ENCODE measurements at places on chromosomes 1 and 21. TPM values are rescaled to one million over a fixed set of nuclear protein-coding genes. Genes with fewer than 3 reads are reported as not detected.
A peak's percentile ranks its signal among the peaks of the same experiment; 100 is the strongest.

Gene CLCA1
- not detected for total RNA-seq

Gene OR2T29
- total RNA-seq = not detected

Gene IFI44L
- total RNA-seq = 2.6 TPM

Gene PM20D1
- 0.09 TPM for total RNA-seq

Gene CD247
- 0.31 TPM for total RNA-seq

Gene PTPN7
- 0.44 TPM for total RNA-seq

Gene KIAA0040
- 9.1 TPM for total RNA-seq

Gene SLC25A34
- total RNA-seq = 5.8 TPM

Gene LCE6A
- total RNA-seq = not detected

Gene RRAGC
- 13.6 TPM for total RNA-seq

Gene OR2L3
- not detected for total RNA-seq

DNA sequence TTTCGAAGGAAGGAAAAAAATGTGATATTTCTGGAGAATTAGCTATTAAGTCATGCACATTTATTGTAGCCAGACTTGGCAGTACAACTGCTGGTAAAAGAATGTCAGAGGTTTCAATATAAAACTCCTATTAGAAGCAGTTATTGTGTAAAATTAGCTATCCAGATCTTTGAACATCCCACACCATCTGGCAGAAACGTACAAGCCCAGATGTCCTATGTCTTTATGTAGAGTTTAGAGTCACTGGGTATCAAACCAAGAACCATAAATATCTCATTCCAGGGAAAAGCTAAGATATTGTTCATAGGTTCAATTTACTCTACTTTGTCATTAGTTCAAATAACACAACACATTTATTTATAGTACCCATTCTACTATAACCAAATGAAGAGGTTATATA, 31.4 kb downstream of the OLFM3 start:
- H3K27ac ChIP-seq = no peak overlapping the region
- H3K27me3 ChIP-seq = no peaks in the 10 kb centered on the region
- peak; percentile 7 for DNase-seq
- no peaks in the 10 kb centered on the region for H3K4me1 ChIP-seq
- H3K36me3 ChIP-seq = no peaks in the 10 kb centered on the region

DNA sequence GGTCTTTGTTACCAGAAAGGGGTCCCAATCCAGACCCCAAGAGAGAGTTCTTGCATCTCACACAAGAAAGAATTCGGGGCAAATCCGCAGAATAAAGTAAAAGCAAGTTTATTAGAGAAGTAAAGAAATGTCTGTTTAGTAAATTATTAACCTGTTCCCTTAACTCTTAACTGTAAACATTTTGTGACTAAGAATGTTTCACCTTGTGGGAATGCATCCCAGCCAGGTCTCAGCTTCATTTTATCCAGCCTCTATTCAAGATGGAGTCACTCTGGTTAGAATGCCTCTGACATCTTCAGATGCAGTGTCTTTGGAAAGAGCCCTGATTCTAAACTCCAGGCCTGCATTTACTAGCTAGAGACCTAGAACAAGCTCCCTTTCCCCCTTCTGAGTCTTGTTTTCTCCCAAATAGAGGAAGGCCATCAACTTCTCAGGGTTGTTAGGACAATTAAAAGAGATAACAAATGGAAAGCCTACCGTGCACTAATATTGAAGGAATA, 4.5 kb upstream of the FABP3 start:
- no peaks in the 10 kb centered on the region for H3K36me3 ChIP-seq
- H3K27ac ChIP-seq = peak overlapping the region; percentile 72
- DNase-seq = no peak
- H3K4me3 ChIP-seq = no peak overlapping the region
- peaks cover 76% of the 10 kb centered on the region for H3K4me1 ChIP-seq

DNA sequence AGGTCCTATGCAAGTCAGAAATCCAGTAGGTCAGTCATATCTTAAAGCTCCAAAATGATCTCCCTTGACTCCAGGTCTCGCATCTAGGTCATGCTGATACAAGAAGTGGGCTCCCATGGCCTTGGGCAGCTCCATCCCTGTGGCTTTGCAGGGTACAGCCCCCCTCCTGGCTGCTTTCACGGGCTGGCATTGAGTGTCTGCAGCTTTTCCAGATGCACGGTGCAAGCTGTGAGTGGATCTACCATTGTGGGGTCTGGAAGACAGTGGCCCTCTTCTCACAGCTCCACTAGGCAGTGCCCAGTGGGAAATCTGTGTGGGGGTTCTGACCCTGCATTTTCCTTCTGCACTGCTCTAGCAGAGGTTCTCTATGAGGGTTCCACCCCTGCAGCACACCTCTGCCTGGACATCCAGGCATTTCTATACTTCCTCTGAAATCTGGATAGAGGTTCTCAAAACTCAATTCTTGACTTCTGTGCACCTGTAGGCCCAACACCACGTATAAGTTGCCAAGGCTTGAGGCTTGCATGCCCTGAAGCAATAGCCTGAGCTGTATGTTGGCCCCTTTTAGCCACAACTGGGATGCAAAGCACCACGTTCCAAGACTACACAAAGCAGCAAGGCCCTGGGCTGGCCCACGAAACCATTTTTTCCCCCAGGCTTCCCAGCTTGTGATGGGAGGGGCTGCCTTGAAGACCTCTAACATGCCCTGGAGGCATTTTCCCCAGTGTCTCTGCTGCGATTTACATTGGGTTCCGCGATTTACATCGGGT, 472.7 kb downstream of the NPHP4 start:
- no peak overlapping the region for H3K27ac ChIP-seq
- H3K4me3 ChIP-seq = no peak overlapping the region
- no peak for DNase-seq
- no peaks in the 10 kb centered on the region for H3K36me3 ChIP-seq
- no peaks in the 10 kb centered on the region for H3K4me1 ChIP-seq
- peaks cover 5% of the 10 kb centered on the region for H3K27me3 ChIP-seq

GRCh38 chr1:68953311-68953710, 456.4 kb upstream of the DEPDC1 start:
- DNase-seq = peak; percentile 36
- no peak overlapping the region for H3K27ac ChIP-seq
- no peaks in the 10 kb centered on the region for H3K36me3 ChIP-seq
- H3K27me3 ChIP-seq = no peaks in the 10 kb centered on the region
- no peak overlapping the region for H3K4me3 ChIP-seq
- no peaks in the 10 kb centered on the region for H3K4me1 ChIP-seq

DNA sequence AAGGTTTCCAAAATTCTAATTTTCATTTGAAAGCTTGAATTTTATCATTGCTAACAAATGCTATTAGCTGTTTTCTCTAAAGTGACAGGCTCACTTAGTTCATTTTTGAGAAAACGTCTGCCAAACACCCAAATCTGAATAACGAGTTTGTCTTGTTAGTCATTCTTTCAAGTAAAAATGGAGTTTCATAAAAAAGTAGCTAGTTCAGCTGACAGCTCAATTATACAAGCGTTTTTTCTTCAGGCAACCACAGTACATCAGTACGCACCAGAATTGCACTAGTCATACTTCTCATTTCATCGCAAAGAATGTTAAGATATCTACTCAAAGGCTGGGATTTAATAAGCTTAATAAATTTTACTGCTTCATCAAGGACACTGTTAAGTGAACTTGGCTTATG, 72.3 kb upstream of the SLFNL1 start:
- no peak overlapping the region for H3K27ac ChIP-seq
- H3K27me3 ChIP-seq = no peaks in the 10 kb centered on the region
- no peaks in the 10 kb centered on the region for H3K36me3 ChIP-seq
- peaks cover 2% of the 10 kb centered on the region for H3K4me1 ChIP-seq
- no peak for DNase-seq
- no peak overlapping the region for H3K4me3 ChIP-seq

DNA sequence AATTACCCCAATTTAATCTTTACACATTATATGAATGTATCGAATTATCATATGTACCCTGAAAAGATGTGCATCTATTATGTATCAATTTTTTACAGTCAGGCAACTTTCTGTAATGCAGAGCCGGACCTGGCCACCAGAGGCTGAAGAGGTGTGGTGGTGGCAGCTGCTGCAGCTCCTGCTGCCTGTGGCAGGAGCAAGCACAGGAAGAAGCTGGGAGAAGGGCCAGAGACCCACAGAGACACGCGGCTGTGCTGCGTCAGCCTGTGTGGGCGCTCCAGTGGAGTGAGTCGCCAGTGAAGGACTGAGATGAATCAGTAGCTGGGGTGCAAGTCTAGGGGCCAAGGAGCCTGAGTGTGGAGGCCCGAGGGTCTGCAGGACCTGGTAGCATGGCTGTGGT, 74.3 kb upstream of the COG2 start:
- DNase-seq = no peak
- H3K36me3 ChIP-seq = no peaks in the 10 kb centered on the region
- peaks cover 2% of the 10 kb centered on the region for H3K4me1 ChIP-seq
- H3K27me3 ChIP-seq = no peaks in the 10 kb centered on the region

DNA sequence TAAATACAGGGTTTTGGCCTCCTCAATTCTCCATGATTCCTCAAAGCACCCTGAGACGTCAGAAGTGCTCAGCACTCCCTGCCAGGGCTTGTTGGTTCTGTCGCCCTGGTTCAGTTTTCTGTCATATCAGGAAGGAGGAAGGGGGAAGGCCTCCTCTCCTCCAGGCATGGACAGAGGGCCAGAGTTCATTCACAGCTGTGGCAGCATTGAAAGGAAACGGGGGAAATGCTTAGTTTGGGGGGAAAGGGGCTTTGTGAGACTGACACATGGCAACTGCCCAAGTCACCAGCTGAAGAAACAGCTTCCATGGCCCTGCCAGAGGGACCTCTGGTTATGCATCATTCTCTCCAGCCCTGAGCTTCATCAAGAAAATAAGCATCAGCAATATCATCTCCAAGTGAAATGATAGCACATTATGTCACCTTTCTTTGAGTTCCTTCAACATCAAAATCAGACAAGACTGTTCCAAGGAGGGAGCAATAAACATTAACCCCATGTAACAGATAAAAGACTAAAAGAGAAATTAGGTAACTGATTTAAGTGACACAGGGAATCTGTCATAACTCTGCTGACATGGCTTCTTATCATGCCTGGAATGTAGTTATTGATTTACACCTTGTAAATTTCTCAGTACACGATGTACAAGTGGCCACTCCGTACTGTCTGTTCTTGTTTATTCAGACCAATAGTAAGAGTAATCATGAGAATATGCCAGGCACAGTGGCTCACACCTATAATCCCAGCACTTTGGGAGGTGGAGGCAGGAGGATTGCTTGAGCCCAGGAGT, 103.2 kb upstream of the SLC25A33 start:
- H3K27me3 ChIP-seq = no peaks in the 10 kb centered on the region
- no peaks in the 10 kb centered on the region for H3K36me3 ChIP-seq
- DNase-seq = no peak
- no peak overlapping the region for H3K27ac ChIP-seq
- peaks cover 27% of the 10 kb centered on the region for H3K4me1 ChIP-seq

- H3K4me3 ChIP-seq = no peak overlapping the region
- DNase-seq = peak; percentile 90
- H3K36me3 ChIP-seq = no peaks in the 10 kb centered on the region
- H3K4me1 ChIP-seq = peaks cover 25% of the 10 kb centered on the region
- peak overlapping the region; percentile 88 for H3K27ac ChIP-seq
These were observed 253.1 kb upstream of the IRF2BP2 start for GRCh38 chr1:234862944-234863515.

DNA sequence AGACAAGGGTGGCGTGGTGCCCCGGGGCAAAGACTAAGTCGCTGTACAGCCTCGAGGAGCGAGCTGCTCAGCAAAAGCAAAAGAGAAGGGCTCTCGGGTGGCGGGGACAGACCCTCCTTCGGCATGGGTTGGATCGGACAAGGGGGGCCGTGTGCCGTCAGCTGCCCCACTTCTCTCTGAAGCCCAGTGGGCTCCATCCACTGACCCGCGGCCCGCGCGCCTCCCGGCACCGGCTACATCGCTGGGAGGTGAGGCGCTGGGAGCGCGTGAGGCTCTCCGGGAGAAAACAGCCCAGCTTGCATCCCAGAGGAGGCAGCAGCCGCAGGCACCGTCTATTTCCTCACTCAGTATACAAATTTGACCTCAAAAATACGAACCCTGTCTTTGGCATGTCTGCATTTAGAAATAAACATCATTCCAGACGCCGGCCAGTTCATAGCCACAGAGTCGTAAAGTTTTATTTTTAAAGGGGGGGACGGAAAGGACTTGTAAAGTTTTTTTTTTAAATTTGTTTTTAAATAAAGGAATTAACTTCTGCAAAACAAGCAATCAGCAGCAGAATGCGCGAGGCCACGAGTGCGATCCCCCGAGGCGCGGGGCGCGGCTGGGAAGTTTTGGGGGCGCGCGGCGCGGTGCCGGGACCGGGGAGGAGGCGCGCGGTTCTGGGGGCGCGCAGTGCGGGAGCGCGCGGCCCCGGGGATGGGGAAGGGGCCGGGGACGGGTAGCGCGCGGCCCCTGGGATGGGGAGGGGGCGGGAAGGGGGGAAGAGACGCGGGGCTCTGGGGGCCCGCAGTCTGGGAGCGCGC, 689 bp upstream of the GPR137B start:
- peak; percentile 52 for DNase-seq
- H3K4me1 ChIP-seq = peaks cover 15% of the 10 kb centered on the region
- H3K36me3 ChIP-seq = no peaks in the 10 kb centered on the region
